Activated CD4-positive, alpha-beta T cell treated with anti-CD3 and anti-CD28 coated beads, Interleukin-2, Interleukin-6, amounts not matched to agents 100 ng/mL and 50 ng/mL, durations not matched to agents 16 hours and 8 hours (primary cell): ENCODE measurements at places on chromosomes 2 and 18.

DNA sequence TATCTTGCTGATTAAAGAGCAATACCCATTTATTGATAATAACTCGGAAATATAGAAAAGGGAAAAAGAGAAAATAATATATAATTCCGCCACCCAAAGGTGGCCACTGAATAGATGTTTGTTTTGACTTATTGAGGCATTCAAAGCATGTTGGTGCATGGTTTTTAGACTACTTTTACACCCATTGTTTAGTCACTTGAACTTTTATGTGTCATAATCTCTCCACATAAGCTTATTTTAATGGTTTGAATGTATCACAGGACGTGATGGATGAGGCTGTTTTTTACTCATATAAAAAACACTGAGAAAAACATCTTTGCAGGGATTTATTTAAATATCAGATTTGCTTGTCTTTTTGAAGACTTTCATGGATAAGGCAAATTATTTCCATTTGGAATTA is 120.4 kb downstream of the ACKR3 start:
- DNase-seq = no peak

- DNase-seq = no peak
Observed at GRCh38 chr2:2324565-2325101, 6.4 kb downstream of the MYT1L start.

- no peak for DNase-seq
Observed at GRCh38 chr2:11656671-11657101, 13.3 kb downstream of the NTSR2 start.

DNA sequence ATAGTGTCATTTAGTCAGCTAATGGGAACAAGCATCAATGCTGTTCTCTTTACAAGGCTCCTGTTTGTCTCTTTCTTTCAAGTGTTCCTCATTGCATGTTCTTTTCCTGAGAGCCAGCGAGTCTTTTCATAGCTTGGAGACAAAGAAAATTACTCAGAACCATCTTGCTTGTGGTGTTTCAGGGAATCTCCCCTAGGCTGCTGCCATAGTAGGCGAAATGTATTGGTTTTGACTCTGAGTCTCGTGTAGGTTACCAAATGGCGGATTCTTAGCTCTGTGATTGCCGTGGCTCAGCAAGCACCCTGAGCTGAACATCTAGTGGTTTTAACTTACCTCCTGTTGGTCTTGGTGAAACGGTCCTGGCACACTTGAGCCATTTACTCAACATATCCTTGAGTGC is 68.7 kb downstream of the RHBDD1 start:
- peak; percentile 24 for DNase-seq

DNA sequence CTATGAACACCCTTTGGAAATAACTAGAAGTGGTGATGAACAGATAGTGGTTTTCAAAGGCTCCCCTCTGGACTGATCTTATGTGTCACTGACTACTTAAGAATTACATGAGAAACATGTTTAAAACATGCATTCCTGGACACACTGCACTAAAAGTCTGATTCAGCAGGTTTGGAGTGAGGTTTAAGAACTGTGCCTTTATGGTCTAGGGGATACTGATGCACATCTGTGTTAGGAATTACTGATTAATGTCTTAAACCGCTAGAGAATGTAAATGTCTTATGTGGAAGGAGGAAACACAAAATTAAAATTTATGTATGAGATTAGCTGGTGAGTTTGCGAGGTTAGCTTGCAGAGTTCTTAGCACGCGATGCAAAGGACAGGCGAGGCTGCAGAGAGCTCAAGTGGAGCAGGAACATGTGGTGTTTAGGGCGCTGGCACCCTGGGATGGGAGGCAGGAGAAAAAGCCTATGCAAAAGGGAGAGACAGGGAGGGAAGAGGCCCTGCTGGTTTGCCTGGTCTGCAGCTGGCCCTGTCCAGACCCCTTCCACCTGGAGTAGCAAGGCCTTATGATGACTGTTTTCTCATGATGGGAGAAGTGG is 11.7 kb downstream of the SH3YL1 start:
- no peak for DNase-seq

- DNase-seq = no peak
Observed at GRCh38 chr2:23423873-23424680, 39.1 kb downstream of the KLHL29 start.

DNA sequence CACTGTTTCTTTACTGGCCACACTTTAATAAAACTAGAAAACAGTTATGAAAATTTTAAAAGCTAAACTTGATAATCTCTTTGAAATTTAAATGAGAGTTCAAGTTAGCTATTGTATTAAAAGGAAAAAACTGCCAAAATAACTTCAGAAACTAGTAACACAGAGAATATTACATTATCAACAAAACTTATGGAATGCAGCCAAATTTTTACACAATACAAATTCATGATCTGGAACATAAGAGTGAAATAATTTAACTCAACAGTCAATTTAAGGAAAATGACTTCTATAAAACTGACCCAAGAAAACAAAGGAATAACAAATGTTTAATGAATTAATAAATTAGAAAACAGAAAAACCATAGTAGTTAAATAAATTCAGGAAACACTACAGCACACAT is 65.0 kb downstream of the TCF4 start:
- DNase-seq = no peak

DNA sequence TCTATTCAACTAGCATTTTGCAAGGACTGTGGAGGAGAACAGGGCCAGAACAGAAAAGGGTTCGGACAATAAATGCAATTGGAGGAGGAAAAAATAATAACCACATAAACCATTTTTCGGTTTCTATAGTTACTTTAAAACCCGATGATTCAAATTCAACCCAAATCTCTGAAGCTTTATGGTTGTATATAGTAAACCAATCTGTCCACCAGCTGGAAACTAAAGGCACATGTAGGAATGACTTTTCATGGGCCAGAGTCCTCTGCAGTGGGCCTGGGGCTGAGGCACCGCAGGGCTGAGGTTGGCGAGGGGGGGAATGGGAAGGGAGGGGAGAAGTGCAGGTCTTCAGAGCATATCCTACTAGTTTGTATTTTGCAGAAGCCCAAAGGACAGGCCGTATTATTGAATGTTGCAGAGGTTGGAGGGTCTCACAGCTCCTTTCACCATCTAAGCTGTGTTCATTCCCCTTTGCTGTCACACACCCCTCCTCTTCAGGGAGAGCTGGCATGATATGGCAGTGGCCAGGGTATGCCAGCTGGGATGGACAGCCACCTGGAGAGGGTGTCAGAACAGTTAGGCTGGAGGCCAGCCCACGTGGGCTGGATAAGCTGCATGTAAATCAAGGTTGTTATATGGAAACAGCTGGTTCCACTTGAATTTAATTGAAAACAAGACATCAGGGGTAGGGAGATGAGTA is 267.1 kb downstream of the PRKCE start:
- DNase-seq = no peak

- DNase-seq = no peak
Observed at GRCh38 chr2:56014046-56014730, 90.6 kb upstream of the EFEMP1 start.
